Activated naive CD8-positive, alpha-beta T cell treated with anti-CD3 and anti-CD28 coated beads, Interleukin-2, amount 10 ng/mL, durations not matched to agents 7 days and 5 days (primary cell): ENCODE measurements at places on chromosomes 2 and 18. TPM values are rescaled to one million over a fixed set of nuclear protein-coding genes. Genes with fewer than 3 reads are reported as not detected.

Gene DYNAP
- not detected for total RNA-seq

Gene TRIB2
- total RNA-seq: 54.0 TPM

DNA sequence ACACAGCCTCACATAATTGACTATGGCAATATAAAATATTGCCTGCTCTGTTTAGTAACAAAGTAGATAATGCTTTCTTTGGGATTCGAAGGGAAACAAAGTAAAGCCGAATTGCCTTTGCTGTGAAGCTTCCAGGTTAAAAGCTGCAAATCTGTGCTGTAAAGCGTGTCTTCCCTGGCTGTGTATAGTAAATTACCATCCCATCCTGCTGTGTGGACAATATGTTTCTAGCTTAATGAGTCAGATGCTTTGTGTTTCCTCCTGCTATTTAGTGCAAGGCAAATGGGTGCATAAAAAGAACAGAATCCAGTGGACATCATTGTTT, 265.1 kb downstream of the SOCS6 start:
- peak overlapping the region; percentile 19 for H3K4me3 ChIP-seq
- DNase-seq: no peak
- H3K27me3 ChIP-seq: no peaks in the 10 kb centered on the region
- no peaks in the 10 kb centered on the region for H3K36me3 ChIP-seq

GRCh38 chr2:43356774-43357173, 130.4 kb upstream of the ZFP36L2 start:
- no peak for DNase-seq
- H3K27me3 ChIP-seq: no peaks in the 10 kb centered on the region
- H3K4me1 ChIP-seq: peaks cover 1% of the 10 kb centered on the region
- H3K4me3 ChIP-seq: no peak overlapping the region
- H3K36me3 ChIP-seq: peaks cover 8% of the 10 kb centered on the region

DNA sequence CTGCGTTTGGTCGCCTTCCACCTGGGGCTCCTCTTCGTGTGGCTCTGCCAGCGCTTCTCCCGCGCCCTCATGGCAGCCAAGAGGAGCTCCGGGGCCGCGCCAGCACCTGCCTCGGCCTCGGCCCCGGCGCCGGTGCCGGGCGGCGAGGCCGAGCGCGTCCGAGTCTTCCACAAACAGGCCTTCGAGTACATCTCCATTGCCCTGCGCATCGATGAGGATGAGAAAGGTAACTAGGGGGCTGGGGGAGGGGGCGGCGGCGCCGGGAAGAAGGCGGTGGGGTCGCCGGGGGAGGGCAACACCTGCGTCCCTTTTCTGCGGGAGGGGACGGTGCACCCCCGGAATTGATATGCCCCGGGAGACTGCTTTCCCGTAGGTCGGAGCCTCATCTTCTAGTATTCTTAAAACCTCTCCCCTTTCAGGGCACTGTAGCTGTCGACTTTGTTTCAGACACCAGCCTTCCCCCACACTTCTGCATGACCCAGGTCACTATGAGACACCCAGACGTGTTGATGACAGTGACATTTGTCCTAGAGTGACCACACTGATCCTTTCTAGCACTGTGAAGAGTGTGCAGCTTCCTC, 755 bp downstream of the SPAST start:
- no peak for DNase-seq
- peaks cover 22% of the 10 kb centered on the region for H3K4me1 ChIP-seq
- peaks cover 4% of the 10 kb centered on the region for H3K27me3 ChIP-seq
- peak overlapping the region; percentile 98 for H3K4me3 ChIP-seq
- H3K27ac ChIP-seq: peak overlapping the region; percentile 92
- peaks cover 1% of the 10 kb centered on the region for H3K36me3 ChIP-seq

DNA sequence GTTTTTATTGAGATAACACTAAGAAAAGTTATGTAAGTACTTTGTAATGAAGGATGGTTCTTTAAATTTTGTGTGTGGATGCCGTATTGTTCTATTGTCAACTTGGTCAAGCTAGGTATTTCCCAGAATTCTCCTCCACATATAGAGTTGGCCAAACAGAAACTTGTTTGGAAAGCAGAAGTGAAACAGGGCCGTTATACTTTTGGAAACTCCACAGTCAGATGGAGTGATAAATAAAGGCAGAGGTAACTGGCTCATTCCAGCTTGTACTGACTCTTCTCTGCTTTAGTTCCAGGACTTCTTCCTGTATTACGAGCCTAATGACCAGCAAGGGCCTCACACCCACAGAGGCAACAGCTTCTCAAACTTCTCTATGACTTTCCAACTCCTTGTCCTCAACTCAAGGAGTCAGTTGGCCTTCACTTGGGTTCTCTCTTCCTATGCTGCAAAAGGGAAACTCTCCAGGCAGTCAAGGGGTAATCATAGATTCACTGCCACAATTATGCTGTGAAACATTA, 16.4 kb upstream of the STARD7 start:
- DNase-seq: no peak
- peaks cover 3% of the 10 kb centered on the region for H3K36me3 ChIP-seq
- peak overlapping the region; percentile 6 for H3K27ac ChIP-seq
- H3K4me3 ChIP-seq: no peak overlapping the region

- peaks cover 3% of the 10 kb centered on the region for H3K27me3 ChIP-seq
- no peak overlapping the region for H3K4me3 ChIP-seq
- H3K27ac ChIP-seq: no peak overlapping the region
Observed at GRCh38 chr2:218824004-218824403, 7.6 kb downstream of the PRKAG3 start.

GRCh38 chr18:67581178-67581577, 64.7 kb upstream of the DSEL start:
- H3K36me3 ChIP-seq: no peaks in the 10 kb centered on the region
- no peak overlapping the region for H3K4me3 ChIP-seq
- peaks cover 4% of the 10 kb centered on the region for H3K27me3 ChIP-seq
- H3K4me1 ChIP-seq: no peaks in the 10 kb centered on the region
- no peak overlapping the region for H3K27ac ChIP-seq
- DNase-seq: no peak
